ENCODE measurements at places on chromosomes 1 and 21. TPM values are rescaled to one million over a fixed set of nuclear protein-coding genes. Genes with fewer than 3 reads are reported as not detected.

The DMBX1 gene
- not detected for total RNA-seq

DNA sequence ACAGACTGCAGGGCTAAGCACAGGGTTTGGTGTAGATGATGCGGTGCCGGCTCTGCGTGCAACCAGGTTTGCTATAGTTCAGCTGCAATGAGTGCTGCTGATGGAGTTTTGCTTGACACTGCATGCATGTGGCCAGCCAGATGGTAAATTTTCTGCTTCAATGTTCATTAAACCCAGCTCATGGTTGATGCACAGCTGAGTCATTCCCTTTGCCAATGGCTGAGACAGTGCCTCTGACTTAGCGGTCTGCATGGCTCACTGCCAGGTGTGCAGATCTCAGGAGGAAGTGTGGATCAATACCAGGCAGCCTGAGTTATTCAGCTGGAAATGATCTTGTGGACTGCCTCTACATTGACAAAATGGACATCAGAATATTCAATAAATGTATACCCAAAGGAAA is 172.7 kb upstream of the ZP4 start:
- no peak for DNase-seq

The PCP4 gene
- total RNA-seq: not detected

The AURKAIP1 gene
- 181 TPM for total RNA-seq

The UCHL5 gene
- total RNA-seq: 31.3 TPM

The HAO2 gene
- not detected for total RNA-seq

- DNase-seq: no peak
These were observed 77.8 kb upstream of the CTTNBP2NL start for GRCh38 chr1:112318263-112318662.

The DNAH14 gene
- total RNA-seq: 17.0 TPM

DNA sequence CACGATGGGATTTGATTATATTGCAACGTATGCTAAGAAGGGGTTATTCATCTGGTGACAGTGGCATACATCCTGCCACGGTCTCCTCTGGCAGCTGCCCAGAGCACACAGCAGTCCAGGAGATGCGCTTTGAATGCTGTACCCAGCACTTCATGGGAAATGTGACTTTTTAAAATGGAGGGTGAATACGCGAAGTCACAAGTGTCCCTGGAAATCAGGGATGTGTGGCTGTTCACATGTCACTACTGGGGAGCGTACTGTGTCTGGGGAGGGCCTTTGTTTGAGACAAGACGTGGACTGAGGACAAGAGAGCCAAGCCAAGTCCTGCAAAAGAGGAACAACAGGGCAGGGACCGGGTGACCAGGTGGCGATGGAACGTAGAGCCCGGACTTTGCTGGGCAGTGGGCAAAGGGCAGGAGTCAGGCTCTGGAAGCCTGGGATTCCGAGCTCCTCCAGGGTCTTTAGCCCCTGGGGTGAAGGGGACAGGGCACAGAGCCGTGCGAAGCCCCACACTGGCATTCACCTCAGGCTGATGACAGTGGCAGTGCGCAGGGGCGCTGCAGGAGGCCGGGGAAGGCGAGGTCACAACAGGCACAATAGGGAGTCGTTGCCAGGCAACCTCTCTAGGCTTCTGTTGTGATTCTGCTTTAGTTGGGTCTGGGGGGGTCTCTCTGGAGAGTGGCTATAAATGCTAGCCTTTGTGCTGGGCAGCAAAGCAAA is 11.4 kb upstream of the ZBTB21 start:
- DNase-seq: no peak

GRCh38 chr1:16145030-16145661 is 10.7 kb downstream of the EPHA2 start:
- DNase-seq: no peak

DNA sequence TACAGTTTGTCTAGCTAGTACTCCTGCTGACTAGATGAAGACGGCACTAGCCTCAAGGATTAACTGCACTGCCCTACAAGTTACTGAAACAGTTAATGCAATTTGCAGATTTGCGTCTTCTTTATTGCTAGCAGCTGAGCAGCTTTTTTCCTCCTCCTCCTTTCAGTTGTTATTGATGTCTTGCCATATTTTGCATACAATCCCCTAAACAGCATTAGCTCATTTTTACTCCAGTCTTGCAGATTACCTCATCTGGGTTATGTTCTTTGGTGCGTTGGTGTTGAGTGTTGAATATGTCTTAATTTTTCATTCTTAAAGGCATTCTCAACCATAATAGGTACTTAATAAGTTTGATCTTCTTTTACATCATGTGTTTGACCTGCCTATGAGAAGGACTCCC is 363.4 kb upstream of the LYPLAL1 start:
- DNase-seq: no peak

The CRYAA gene
- total RNA-seq: not detected

The TRNP1 gene
- 169 TPM for total RNA-seq

DNA sequence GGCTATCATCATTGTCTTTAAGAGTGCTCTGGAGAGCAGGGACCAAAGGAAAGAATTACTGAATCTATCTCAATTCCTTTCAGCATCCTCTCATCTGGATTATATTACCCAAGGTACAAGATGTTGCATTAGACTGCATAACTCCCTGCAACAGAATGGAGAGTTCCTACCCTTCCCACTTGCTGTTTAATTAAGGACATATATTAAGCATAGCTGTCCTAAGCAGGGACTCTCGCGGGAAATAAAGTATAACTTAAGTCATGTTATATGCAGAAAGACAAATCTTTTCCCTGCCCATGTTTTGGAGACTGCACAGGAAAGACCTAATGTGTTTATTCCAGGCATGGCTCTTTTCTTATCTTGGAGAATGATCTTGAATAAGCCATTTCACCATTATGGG is 6.8 kb upstream of the JAM2 start:
- no peak for DNase-seq

- DNase-seq: no peak
These were observed 1.5 kb upstream of the CLCNKB start for GRCh38 chr1:16042096-16042495.

GRCh38 chr1:171899838-171900237 is 58.5 kb downstream of the DNM3 start:
- no peak for DNase-seq

GRCh38 chr21:44533121-44533890 is 6.7 kb downstream of the KRTAP10-1 start:
- DNase-seq: no peak

DNA sequence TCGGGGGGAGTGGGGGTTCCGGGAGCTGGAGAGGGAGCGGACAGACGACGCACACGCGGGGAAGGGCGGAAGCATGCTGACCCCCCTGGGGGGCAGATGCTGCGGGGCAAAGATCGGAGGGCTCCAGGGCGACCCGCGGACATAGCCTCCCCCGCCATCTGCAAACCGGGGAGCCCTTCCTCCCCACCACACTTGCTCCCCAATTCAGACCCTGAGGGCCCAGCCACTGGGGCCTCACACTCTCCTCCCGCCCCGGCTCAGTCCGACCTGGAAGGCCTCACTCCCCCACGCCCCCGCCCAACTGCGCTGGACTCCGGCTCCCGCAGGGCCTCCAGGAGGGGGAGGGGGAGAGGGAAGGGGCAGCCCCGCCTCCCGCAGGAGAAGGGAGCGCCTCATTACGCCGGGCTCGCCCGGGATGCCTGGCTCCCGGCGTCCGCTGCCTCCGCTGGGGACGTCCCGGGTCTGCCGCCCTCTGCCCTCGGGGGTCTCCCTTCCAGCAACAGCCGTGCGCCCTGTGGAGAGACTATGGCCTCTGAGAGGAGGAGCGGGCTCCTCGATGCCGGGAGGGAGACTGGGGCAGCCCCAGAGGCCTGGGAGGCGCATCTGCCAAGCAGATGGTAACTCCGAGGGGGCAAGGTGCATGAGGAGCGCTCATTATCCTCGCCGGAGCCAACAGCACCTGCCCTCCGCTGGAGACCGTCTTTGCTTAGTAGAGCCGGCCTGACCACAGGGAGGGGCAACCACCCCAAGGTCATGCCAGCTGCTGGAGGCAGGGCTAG is 636 bp upstream of the CAMK2N1 start:
- DNase-seq: no peak

DNA sequence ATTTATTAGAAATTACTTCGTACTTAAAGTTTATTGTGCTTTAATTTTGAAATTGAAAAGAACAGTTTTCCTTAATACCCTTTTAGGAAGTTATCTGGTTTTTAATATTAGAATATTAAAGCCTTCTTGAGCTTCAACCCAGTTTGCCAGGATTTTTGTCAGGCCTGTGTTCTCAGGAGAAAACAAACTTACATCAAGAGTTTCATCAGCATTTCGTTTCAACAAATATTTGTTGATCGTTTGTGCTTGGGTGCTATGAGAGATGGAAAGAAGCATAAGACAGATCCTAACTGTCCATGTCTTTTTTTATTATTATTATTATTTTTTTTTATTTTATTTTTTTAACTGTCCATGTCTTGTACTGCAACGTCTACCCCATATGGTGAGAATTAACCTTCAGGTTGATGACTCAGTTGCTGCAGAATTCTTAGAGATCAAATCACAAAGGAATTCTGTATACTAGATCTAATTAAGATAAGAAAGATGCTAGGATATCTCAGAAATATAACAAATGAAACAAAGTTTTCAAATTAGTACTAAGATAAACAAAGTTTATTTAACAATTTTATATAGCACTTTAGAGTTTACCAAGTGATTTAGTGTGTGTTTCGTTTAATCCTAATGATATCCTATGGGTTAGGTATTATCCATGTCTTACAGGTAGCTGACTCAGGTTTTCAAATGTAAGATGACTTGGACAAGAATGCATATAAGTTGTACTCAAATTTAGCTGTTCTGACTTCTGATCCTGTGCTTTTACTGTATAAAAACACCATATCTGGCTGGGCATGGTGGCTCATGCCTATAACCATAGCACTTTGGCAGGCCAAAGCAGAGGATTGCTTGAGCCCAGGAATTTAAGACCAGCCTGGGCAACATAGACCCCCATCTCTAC is 14.3 kb downstream of the FBXO28 start:
- no peak for DNase-seq

DNA sequence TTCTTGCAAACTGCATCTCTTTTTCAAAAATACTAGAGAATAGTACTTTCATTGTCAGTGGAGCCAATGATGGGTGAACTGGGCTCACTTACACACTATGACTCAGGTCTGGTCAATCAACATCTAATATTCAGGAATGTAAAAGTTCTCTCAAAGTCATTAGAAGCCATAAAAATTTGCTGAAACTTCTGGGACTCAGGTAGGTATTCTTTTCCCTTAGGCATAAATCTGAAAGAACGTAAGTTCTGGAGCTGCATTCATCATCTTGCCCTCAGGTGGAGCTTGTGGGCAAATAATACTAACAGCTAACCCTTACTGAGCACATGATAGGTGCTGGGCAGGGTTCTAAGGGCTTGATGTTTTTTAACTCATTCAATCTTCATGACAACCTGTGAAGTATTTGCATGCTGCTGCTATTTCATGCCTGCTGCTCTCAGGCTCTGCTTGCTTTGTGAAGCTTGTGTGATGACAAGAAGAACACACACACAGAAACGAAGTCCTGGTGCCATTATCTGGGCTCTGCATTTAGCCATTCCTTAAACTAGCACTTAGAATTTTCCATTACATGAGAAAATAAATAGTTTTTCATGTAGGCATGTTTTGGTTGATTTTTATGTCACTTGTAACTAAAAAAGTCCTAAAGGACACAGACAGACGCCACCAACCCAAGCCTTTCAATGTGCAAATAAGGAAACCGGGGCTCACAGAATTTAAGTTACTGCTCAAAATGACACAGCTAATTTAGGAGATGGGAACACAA is 394.2 kb upstream of the LYPLAL1 start:
- no peak for DNase-seq

- DNase-seq: no peak
These were observed 13.0 kb downstream of the FAM20B start for GRCh38 chr1:179038528-179039281.

The GART gene
- total RNA-seq: 52.3 TPM

DNA sequence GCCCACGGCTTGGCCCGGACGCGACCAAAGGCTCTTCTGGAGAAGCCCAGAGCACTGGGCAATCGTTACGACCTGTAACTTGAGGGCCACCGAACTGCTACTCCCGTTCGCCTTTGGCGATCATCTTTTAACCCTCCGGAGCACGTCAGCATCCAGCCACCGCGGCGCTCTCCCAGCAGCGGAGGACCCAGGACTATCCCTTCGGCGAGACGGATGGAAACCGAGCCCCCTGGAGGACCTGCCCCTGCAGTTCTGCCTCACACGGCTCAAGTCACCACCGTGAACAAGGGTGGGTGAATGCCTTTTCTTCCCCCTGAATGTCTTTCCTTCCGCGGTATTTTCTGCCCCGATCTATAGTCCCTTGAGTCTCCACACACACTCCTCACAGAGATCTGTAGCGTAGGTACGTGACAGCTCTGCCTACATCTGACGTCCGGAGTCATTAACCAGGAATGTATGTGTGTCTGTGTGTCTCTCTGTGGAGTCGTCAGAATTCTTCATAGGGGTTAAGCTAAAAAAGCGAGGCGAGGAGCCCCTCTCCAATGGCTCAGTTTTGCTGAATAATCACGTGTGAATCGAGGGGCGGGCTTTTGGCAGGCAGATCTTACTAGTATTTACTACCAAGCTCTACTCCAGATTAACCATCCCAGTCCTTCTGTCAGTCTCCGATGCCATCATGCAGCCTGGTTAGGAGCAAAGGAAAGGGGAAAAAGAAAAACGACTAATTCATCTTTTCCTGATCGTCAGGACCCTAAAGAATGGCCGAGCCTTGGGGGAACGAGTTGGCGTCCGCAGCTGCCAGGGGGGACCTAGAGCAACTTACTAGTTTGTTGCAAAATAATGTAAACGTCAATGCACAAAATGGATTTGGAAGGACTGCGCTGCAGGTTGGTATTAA is at the start of gene CDKN2C:
Gene CDKN2C, plus strand, starts transcription at position 635 of the 898 bp plus-strand sequence. Its CDS starts 124 bp downstream, at position 759.
- no peak for DNase-seq

- no peak for DNase-seq
These were observed 21.7 kb downstream of the EPS15 start for GRCh38 chr1:51497340-51497739.

DNA sequence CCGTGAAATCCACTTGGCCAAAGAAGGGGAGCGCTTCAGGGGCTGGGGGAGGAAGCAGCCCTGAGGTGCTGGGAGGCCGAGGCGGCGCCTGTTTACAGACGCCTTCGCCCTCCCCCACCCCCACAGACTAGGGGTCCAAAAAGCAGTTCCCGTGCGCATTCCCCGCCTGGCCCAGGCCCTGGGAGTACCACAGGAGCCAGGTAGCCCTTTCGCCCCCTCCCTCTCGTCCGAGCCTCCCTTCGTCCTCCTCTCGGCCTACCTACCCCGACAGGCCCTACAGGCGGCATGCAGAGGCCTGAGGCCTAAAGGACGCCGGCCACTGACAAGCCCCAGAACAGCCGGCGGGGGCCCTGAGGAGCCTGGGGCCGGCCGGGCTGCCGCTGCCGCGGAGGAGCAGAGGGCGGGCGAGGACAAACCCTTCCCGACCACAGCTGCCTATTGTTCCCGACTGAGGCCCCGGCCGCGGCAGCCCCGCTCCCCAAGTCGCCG is 522 bp downstream of the RC3H1 start:
- DNase-seq: no peak
